Heart right ventricle (tissue), 16 donors: ENCODE measurements at places on chromosomes 6 and 20. TPM values are rescaled to one million over a fixed set of nuclear protein-coding genes. Genes with fewer than 3 reads are reported as not detected.
A peak's percentile ranks its signal among the peaks of the same experiment; 100 is the strongest.

The TRIM15 gene
- total RNA-seq, result not detected

- no peak for DNase-seq
Measured at GRCh38 chr6:163252061-163252591, 162.4 kb upstream of the QKI start.

GRCh38 chr6:37019065-37019450 lies 13.6 kb downstream of the FGD2 start:
- DNase-seq, result no peak

DNA sequence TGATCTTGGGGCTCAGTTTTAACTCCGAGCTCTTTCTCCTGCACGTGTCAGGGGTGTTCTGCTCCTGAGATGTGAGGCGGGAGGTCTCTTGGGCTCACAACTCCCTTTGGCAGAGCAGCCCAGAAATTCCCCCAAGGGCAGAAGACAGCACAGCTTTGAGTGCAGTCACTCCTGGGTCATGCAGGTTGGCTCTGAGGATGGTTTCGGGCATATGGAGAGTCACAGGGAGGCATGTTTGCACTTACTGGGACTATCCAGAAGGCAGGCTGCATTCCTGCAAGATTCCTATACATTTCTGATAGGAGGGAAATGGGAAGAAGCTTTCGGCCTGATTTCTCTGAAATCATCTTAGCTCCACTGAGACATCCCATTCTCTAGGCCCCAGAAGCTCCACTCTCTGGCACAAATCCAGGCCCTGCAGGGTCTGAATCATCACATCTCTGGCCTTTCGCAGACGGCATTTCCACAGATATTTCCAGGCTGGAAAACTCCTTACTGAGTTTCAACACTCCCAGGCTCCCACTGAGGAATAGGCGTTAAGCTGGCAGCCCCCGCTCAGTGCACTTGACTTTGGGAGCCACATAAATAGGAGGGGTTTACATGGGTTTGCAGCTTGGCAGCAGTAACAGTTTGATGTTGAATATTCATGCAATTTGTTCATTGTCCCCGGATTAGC lies 39.7 kb downstream of the AGPAT4 start:
- DNase-seq, result peak; percentile 56

- no peak for DNase-seq
Measured at GRCh38 chr6:86511962-86512361, 425.4 kb upstream of the HTR1E start.

DNA sequence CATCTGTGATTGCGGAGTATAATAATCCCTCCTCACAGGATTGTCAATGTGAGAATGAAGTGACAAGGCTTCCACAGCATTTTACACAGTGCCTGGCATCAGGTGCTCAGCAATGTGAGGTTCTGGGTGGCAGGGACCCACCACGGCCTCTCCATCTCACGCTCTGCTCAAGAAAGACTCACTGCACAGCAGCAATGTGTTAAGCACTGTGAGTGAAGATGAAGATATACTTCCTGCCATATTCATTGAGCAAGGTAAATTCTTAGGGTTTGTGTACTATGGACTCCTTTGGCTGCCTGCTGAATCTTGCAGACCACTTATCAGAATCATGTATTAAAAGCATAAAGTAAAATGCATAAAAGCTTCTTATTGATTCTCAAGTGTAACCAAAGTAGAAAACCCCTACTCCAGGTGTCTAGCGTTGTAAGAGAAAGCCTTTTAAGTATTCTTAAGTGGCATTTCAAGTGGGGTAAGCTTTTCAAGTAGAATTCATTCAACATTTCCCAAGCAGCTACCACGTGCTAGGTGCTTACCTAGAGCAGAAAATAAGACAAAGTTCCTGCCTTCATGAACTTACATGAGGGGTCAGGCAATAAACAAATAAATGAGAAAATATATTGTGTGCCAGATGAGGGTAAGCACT lies 17.0 kb upstream of the MEP1A start:
- DNase-seq, result no peak

DNA sequence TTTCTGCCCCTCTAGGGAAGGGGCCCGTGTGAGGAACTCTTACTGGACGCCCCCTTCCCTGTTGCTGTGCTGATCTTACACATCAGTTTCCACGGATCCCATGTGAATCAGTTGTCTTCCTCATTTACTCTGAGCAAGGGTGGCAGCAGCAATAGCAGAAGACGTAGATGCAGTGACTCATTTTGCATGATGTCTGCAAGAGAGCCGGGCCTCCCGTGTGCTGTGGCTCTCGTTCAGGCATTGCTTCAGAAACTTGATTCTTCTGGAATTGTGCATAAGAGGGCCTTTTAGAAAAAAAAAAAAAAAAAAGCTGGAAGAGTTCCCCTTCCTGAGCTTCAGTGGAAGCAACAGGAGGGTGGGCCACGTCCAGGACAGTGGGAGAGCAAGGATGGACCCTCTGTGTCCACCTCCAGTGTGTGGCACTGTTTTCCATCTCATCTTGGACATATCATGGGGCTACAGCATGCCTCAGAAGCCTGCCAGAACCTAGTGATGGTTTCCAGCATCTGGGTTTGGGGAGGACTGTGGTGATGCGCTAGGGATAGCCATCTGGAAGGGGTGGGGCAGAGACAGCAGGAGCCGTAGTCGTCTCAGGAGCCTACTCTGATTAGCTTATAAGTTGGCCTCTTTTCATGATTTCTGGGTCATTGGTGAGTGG lies 62.1 kb downstream of the FOXO3 start:
- DNase-seq, result peak; percentile 41

- no peak for DNase-seq
Measured at GRCh38 chr6:45514454-45515230, 136.9 kb upstream of the SUPT3H start.

- no peak for DNase-seq
Measured at GRCh38 chr20:43653966-43654365, 12.9 kb upstream of the MYBL2 start.

The FAM83B gene
- total RNA-seq, result not detected

GRCh38 chr6:112936504-112936903 lies 589.4 kb downstream of the RFPL4B start:
- DNase-seq, result no peak
